DMS53 (cell line): ENCODE measurements at places on chromosomes 6 and 20.

- no peak for DNase-seq
These were observed 43.7 kb upstream of the SMIM28 start for GRCh38 chr6:138334000-138334399.

- no peak for DNase-seq
These were observed 677.4 kb upstream of the CITED2 start for GRCh38 chr6:140051521-140052512.

DNA sequence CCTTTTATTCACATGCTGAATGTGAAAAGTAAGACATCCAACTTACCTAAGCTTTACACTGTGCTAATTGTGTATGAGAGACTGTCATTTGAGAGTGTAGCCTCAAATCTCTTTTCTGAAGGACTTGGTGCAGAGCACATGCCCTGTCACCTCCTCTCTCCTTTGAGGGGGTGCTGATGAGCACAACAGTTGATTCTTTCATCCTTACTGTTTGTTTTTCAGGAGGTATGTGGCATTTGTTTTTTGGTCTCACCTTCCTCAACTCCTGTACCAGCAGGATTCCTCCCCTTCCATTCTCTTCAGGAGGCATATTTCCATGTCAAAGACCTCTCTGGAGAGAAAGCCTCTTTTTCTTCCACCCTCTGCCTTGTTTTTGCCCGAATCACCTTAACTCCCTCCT is 252.6 kb upstream of the CITED2 start:
- no peak for DNase-seq

- no peak for DNase-seq
These were observed 111.2 kb upstream of the PTPN1 start for GRCh38 chr20:50398821-50399554.

GRCh38 chr6:133854364-133855275 is 34.3 kb upstream of the TCF21 start:
- DNase-seq = peak; percentile 65

DNA sequence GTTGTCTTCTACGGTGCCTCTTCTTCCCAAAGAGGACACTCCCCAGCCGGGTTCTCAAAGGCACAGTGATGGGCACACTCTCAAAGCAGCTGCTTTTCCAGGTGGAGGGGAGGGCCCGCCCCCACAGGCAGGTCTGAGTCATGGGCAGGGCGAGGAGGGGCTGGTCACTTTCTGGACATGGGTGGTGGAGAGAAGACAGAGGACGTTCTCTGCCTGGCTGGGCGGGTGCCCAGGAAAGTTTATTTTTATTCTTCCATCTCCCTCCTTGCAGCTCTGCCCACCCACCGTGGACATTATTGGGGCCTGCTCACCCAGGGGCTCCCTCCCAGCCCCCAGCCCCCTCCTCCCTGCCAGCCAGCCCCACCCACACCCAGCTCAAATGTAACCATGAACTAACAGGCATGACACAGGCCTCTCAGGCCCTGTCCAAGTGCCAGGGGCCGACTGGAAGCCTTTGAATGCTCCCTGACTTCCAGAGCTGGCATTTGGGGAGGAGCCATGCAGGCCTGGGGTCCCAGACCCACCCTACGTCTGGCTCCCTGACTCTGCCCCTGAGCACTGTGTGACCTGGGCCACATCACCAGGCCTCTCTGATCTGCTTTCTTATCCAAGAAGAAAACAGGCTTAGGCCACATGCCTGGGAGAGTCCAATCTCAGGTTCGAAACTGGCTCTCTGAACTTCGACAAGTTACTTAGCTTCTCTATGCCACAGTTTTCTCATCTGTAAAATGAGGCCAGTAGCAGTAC is 8.0 kb downstream of the TGM2 start:
- DNase-seq = no peak
